ENCODE measurements at places on chromosomes 1 and 21.

DNA sequence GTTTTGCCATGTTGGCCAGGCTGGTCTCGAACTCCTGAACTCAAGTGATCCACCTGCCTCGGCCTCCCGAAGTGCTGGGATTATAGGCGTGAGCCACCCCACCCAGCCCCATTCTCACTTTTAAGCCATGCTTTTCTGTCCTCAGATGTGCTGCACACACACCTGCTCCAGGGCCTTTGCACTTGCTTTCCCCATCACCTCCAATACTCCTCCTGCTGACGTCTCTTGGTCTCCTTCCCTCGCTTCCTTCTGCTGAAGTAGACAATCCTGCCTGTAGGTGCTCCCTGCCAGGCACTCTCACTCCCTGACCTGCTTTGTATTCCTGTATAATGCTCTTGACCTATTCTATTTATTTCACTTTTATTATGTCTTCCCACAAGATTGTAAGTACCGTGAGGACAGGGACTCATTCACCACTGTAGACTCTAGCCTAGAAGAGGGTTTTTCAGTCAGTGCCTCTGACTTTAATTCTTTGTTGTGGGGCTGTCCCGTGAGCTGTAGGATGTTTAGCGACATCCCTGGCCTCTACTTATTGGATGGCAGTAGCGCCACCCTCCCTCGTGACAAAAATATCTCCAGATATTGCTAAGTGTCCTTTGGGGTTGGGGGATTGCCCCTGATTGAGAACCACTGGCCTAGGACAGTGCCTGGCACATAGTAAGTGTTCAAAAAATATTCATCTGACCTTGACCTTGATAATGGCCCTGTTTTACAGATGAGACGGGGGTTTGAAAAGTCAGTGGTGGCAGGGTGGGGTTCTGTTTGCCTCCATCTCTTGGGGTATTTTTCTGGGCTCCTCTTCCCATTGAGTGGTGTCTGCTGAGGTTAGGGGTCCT lies 4.6 kb downstream of the TNFRSF1B start:
- DNase-seq: no peak

- DNase-seq: no peak
Observed at GRCh38 chr1:6358144-6358624, 35.4 kb downstream of the ACOT7 start.

DNA sequence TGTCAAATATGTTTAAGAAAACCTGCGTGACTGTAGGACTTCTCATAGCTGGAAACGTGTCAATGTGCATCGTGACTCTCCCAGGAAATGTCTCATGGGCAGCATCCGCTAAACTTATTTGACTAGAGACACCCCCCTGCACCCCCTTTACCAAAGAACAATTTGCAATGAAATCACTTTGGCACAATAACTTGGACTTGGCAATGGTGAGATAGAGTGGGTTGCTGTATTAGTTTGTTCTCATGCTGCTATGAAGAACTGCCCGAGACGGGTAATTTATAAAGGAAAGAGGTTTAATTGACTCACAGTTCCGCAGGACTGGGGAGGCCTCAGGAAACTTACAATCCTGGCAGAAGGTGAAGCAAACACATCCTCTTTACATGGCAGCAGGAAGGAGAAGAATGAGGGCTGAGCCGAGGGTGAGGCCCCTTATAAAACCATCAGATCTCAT lies 13.8 kb downstream of the CLDN14 start:
- DNase-seq: no peak

DNA sequence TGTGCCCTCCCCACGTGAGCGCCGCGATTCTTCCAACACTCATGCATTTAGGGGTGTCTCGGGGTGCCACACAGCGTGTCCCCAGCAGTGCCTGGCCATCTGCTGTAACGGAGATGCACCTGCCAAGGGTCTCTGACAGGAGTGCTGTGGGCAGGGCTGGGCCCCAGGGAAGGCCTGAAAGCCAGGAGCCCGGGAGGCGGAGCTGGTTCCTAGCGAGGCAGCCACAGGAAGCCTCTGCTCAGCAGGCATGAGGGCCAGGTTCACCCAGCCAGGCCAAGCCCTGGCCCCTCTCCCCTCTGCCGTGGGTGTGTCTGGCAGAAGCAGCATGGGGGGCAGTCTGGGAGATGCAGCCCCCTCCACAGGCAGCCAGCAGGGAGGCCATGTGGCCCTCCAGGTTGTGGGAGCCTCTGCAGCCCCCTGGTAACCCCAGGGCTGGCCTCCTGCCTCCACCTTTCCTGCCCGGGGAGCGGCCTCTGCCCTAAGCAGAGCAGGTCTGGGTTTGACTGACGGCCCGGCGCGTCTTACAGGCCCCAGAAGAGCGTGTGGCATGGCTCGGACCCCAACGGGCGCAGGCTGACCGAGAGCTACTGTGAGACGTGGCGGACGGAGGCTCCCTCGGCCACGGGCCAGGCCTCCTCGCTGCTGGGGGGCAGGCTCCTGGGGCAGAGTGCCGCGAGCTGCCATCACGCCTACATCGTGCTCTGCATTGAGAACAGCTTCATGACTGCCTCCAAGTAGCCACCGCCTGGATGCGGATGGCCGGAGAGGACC lies 30.4 kb downstream of the SLC19A1 start:
- DNase-seq: no peak

DNA sequence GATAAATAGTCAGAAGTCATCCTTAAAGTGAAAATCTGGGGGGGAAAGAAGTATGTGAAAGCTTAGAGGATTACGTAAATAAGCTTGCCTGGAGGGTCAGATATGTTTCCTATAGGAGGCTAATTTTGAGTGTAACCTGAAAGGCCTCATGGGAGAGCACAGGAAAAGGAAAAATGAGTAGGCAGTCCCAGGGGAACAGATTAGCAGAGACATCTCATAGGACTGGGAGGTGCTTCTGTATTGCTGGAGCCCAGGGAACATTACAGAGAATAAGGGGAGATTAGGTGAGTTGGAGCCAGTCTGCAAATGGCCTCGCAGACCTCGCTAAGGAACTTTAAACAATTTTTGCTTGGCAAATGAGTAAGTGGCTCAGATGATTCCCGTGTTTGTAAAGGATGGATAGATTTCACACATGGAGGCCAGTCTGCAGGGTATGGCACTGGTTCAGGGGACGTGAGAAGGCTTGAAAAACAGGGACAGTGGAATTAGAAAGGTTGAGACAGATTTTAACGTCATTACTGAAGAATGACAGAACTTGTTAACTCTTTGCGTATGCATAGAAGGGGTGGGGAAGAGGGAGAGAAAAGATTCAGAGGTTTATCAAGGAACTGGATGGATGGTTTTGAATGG lies 149.1 kb downstream of the GREM2 start:
- no peak for DNase-seq

GRCh38 chr1:21293537-21294265 lies 3.4 kb upstream of the ECE1 start:
- DNase-seq: peak; percentile 62

GRCh38 chr1:1020415-1021009 lies 592 bp downstream of the AGRN start:
- DNase-seq: no peak

DNA sequence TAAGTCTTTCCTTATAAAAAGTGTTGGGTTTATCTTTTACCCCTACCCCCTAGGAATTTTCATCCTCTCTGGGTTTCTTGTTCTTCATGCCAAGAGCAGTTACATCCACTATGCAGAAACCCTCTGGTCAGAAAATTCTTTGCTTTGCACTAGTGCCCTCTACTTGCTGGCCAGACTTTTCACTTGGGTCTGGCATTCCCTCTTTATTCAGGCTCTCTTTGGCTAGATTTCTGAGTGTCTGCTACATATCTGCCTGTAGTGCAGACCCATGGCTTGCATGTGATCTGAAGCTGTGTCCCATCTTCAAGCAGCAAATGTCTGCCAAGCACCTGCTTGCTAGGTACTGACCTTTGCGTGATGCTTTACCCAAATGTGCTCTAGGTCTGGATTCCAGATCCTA lies 237.0 kb downstream of the GPATCH2 start:
- DNase-seq: no peak

DNA sequence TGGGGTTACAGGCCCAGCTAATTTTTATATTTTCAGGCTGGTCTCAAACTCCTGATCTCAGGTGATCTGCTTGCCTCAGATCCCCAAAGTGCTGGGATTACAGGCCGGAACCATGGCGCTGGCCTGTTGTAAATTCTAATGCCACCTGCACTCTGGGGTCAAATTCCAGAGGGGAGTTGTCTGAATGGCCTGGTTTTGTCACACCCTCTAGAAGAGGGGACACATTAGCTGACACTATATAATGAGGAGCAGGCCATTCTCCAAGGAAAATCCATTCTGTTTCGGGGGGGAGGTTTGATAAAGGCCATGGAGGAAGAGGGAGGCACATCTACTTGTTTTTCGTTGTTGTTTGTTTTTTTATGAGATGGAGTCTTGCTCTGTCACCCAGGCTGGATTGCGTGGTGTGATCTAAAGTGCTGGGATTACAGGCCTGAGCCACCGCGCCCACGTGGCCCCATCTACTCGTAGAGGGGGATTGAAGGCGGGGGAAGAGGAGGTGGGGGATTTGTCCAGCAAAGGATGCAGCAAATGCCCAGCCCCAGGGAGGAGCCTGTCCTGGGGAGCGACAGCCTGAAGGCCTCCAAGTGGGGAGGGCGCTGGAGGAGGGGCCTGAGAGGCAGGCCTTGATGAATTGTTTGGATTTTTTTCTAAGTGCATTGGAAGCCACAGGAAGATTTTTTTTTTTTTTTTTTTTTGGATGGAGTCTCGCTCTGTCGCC lies 78.4 kb upstream of the SLC45A1 start:
- DNase-seq: no peak

GRCh38 chr21:33892853-33893252 lies 22.8 kb downstream of the ATP5PO start:
- no peak for DNase-seq

- DNase-seq: no peak
Observed at GRCh38 chr1:1858382-1859086, 32.4 kb downstream of the GNB1 start.

DNA sequence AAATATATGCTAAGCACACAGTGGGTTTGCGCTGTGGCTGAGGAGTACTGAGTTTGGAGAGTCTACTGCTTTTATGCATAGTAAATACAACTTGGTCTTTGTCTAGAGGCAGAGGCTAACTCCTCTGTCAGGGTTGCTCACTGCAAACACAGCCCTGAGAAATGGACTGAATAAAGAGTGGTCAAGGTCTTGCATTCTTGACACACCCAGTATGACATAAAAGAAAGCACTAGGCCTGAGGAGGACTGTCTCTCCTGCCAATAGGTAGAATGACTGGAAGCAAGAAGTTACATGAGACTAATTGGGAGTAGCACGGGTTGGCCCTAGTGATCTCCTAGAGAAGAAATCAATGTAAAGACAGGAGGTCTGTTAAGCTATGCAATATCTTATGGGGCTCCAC lies 367.2 kb upstream of the B3GALT2 start:
- no peak for DNase-seq

- no peak for DNase-seq
Observed at GRCh38 chr1:201230676-201231075, 40.1 kb downstream of the IGFN1 start.

GRCh38 chr1:14745001-14745720 lies 146.7 kb downstream of the KAZN start:
- no peak for DNase-seq

GRCh38 chr1:204506969-204507316 lies 9.3 kb upstream of the MDM4 start:
- peak; percentile 86 for DNase-seq

- no peak for DNase-seq
Observed at GRCh38 chr1:59541891-59542290, 245.0 kb downstream of the FGGY start.

DNA sequence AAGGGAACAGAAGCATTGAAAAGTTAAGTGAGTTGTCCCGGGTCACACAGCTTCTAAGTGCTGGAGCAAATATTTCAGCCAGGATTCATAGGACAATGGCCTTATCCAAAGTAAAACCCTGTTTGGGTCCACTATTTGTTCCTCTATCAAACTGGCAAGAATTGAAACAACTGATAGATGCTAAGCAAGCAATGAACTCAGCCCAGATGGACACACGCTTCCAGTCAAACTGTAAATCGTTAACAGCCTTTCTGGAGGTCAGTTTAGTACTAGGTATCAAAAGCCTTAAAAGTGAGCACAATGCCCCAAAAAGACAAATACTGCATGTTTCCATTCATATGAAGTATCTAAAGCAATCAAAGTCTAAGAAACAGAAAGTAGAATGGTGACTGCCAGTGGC lies 779 bp upstream of the SVBP start:
- no peak for DNase-seq

DNA sequence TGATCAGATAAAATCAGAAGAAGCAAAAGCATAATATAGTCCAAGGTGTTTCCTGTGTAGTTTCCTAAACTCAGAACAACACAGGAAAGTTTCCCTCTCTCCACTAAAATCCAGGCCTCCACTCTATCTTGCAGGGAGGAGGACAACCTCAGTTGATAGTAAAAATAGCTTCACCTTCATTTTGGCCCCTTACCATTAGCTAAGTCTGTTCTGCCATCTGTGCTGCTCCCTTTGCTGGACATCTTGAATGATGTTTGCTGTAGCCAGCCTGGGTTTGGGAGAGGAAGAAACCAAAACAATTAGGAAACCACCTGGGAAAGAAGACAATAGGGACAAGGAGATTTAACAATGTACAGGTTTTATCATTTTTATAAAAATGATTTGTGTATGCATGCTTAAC lies 18.6 kb downstream of the DCAF8 start:
- DNase-seq: no peak

DNA sequence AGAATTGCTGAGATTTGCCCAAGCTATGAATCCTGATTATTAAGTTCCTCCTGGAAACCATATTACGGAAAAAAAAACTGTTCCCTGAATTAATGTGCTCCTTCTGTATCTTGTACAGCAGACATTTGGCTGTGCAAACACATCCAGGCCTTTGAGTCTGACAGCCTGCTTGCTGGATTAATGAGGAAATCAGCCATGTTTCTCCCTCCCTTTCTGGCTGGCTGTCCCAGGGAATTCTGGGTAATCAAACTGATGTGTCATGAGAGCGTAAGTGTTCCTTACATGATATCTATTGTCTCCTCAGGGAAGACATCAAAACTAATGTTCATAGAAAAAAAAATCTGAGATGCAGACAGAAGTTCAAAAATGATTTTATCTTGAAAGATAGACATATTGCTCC lies 18.8 kb downstream of the PGBD5 start:
- no peak for DNase-seq

DNA sequence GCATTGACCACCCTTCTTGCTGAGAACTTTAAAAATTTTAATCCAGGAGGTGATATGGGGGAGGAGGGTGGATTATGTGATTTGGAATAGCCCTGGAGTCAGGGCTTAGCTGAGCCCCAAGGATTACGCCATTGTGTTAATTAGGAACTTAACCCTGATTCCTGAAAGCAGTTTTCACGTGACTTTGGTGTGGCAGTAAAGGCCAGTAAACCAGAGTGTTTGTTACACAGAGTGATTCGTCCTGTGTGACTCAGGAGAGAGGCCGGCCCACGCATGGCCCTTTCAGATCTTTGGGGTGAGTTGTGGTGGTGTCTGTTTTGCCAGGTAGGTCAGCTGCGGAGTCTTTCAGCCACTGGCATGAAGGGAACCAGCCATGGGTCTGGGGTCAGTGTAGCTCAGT lies 107.6 kb downstream of the NOS1AP start:
- DNase-seq: no peak

DNA sequence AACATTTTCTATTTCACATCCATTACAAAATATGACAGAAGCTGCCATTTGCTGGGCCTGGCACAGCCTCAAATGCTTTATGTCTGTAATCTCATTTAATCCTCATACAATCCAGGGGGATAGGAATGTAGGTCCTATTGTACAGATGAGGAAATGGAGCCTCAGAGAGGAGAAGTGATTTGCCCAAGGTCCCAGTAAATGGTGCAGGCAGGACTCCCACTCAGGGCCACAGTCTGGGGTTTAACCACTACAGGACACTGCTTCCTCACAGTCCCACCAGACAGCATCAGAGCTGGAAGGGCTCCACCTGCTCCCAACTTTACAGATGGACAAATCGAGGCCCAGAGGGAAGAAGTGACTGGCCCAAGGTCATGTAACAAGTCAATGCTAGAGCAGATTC lies 20.6 kb upstream of the RNF19B start:
- DNase-seq: no peak
